ENCODE measurements at places on chromosomes 16 and 17. TPM values are rescaled to one million over a fixed set of nuclear protein-coding genes. Genes with fewer than 3 reads are reported as not detected.

The VASN gene
- total RNA-seq, result 0.07 TPM

The DNAAF8 gene
- 0.31 TPM for total RNA-seq

The ABAT gene
- total RNA-seq, result 8.7 TPM

The RFFL gene
- total RNA-seq, result 30.5 TPM
